ENCODE measurements at places on chromosomes 13 and 19.

GRCh38 chr13:41944635-41945397 lies 16.1 kb downstream of the VWA8 start:
- DNase-seq: no peak

DNA sequence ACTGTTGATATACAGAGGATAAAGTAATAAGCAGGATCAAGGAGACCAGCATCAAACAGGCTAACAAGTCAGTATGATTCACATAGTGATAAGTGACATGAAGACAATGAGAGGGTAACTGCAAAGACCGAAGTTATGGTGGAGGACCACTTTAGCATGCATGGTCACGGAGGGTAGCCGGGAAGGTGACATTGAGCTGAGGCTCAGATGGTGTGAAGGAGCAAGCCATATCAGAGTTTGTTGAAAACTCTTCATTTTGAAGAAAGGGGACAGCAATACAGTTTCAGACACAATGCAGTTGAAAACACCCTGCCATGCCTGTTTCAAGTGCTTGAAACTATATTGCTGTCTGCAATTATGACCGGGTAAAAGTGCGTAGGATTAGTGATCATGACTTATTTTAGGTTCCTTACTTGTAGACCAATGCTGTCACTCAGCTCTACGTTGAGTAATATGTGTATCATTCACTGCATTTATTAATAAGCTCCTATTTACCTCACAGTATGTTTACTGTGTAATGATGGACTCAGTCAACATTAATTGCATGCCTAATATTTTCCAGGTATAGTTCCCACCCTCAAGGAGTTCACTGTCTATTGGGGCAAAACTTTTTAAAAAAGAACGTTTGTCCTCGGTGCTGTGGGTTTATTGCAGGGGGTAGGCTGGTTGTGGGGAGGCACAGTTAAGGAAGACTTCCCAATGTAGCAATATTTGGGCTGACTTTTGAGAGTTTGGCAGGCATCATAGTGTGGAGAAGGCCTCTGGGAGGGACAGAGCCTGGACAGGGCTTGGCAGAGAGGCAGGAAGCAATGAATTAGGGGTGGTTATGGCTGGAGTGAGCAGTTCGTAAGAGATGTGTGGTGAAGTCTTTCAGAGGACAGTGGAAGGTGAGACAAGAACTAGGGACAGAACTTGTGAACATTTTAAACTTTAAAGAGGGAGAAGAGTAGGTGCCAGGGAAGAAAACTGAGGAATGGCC lies 3.2 kb downstream of the UBAC2 start:
- no peak for DNase-seq

GRCh38 chr13:111058796-111059506 lies 56.2 kb upstream of the ARHGEF7 start:
- no peak for DNase-seq

GRCh38 chr19:55071129-55071502 lies 4.6 kb upstream of the EPS8L1 start:
- DNase-seq: peak; percentile 90

DNA sequence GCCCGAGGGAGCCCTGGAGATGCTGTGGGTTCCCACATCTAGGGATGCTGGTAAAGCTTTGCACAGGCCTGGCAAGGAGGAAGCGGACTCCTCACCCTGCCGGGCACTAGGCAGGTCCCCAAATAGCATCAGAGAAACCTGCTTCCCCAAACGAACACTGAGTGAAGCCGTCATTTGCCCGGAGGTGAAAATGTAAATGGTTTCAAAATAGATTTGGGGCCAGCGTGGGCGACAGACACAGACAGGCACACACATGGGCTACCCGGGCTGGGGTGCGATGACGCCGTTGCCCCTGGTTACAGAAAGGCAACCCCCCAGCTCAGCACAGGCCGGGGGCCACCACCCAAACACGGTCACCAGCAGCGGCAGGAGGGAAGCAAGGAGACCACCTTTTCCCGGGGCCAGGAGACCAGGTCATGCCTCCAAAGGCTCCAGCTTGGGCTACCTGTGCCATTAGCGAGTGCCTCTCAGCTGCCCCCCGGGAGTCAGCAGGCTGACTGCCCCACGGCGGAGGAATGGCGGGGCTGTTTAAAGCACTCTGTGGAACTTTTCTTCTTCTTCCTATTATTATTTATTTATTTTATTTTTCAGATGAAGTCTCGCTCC lies 47.5 kb upstream of the NDUFS7 start:
- DNase-seq: no peak

DNA sequence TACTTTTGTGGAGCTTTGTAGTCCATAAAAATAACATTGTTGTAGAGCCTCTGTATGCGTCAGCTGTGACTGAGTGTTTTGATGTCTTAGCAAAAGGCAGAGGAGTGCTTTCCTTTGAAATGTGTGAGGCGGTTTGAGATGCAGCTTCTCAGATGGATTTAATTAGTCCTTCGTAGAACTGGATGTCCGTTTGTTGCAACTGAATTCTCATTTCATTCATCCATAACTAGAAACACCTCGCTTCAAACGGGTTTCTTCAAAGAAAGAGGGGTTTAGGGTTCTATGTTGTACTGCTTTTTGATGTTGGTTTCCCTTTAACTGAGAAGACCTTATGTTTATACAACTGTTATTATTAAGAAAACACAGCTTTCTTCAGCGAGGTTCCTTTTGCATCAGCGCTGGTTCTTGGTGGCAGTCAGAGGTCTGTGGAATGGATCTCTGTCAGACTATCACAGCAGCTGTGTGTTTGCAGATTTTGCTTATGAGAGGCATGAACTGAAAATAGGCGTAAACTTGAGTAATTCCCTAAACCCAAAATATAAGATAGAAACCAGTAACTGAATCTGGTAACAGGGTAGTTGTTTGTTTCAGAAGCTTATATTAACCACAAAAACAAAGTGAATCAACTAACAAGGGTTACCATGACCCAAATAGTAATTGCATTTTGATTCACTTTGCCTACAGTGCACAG lies 194.4 kb downstream of the GGACT start:
- DNase-seq: peak; percentile 50

GRCh38 chr19:51440846-51441409 lies 17.3 kb downstream of the SIGLEC8 start:
- no peak for DNase-seq

DNA sequence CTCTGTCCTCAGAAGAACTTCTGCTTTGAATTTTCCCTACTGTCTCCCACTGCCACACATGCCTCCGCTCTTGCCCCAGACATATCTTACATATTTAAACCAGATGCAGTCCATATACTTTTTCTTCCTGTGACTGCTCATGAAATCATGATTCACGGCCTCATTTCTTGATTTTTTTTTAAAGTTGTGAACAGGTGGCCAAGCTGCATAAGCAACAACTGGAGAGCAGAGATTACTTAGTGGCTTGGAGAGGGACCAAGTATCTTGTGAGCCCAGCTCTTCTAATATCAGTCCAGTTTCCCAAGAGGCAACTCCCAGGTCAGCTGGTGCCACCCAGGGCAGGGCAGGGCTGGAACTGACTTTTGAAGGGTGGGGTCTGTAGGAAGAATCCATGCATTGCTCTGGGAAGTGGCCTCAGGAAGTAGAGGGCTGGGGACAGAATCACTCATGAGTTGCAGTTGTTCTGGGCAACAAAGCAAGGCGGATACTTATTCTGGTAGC lies 152.4 kb downstream of the LMO7 start:
- no peak for DNase-seq

- DNase-seq: no peak
These were observed 35.2 kb downstream of the ADPRHL1 start for GRCh38 chr13:113417836-113418721.

- DNase-seq: no peak
These were observed 1.0 kb upstream of the SLC17A7 start for GRCh38 chr19:49442354-49442753.

GRCh38 chr19:8342684-8343482 lies at the start of gene KANK3:
Gene KANK3, minus strand, starts transcription at chr19:8343262. Its CDS starts 5,434 bp downstream, at chr19:8337828.
- DNase-seq: no peak

DNA sequence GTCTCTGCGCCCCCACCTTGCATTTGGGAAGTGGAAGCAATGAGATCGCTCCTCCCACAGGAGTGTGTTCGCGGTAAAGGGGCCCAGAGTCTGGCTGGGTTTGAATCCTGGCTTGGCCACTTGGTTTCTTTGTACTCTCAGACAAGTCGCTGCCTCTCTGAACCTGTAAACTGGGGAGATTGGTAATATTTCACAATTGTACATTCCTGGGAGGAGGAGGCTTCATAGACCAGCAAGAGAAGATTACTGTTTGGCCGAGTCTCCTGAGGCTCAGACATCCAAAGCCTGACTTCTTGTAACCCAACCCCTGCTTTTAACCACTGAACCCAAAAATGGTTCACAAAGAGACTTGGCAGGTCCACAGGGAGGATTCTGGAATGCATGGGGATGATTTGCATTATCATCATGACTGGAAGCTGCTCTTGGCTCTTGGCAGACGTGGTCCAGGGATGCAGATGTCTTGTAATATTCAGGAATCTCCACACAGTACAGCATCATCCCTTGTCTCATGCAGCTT lies 13.6 kb upstream of the STRN4 start:
- no peak for DNase-seq

DNA sequence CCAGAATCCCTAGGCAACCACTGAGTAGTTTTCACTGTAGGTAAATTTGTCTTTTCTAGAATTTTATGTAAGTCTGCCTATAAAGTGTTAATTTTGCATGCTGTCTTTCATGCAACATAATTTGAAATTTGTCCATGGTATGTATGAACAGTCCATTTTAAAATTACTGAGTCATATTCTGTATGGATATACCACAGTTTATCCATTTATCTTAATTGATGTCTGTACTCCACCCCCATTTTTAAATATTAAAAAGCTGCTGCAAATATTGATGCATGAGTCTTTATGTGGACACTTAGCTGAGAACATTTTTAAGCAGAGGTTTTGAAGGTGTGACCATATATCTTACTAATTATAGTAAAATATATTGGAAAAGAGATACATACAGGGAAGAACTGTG lies 9.0 kb downstream of the ZNF134 start:
- DNase-seq: no peak

DNA sequence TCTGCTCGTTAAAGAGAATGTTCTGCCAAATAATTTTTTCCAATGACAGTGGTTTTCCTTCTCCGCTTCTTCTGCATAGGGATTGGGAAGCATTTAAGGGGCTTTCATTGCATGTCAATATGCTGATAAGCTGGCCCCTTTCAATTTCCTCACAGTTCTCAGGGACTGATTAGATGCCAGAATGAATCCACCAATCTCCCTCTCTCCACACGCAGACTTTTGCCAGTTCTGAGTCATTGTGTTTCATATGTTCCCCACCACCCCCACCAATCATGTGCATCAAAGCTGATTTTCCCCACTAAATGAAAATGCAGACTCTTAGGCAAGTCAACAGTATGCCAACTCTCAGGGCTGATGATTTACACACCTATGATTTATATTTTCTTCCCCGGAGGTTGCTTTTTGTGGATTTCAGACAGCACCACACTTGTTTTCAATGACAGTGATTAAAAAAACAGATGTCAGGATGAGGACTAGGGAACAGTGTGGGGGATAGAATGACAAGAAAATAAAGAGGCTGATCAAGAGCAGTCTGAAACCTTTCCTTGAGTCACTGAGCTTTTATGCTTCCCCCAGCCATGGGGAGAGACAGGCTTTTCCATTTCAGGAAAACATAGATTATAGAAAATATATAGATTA lies 47.9 kb upstream of the C13orf42 start:
- DNase-seq: no peak

- DNase-seq: no peak
These were observed 1194.0 kb downstream of the PCDH9 start for GRCh38 chr13:66036024-66036614.

DNA sequence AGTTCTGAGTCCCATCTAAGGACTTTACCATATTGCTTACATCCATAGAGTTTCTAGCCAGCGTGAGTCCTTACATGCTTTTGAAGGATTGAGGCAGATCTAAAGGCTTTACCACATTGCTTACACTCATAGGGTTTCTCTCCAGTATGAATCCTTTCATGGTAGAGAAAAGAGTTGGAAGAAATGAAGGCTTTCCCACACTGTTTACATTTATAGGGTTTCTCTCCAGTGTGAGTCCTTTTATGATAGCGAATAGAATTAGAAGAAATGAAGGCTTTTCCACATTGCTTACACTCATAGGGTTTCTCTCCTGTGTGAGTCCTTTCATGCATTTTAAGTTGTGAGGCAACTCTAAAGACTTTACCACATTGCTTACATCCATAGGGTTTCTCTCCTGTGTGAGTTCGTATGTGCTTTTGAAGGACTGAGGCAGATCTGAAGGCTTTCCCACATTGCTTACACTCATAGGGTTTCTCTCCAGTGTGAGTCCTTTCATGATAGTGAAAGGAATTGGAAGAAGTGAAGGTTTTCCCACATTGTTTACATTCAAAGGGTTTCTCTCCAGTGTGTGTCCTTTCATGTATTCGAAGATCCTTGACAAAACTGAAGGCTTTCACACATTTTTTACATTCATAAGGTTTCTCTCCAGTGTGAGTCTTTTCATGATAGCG lies 8.4 kb upstream of the ZNF433 start:
- no peak for DNase-seq

- DNase-seq: no peak
These were observed 37.9 kb downstream of the ARHGAP35 start for GRCh38 chr19:46898731-46899130.

- no peak for DNase-seq
These were observed 25.9 kb downstream of the RCN3 start for GRCh38 chr19:49553451-49554271.

- no peak for DNase-seq
These were observed 62.9 kb downstream of the DCT start for GRCh38 chr13:94416454-94417080.

DNA sequence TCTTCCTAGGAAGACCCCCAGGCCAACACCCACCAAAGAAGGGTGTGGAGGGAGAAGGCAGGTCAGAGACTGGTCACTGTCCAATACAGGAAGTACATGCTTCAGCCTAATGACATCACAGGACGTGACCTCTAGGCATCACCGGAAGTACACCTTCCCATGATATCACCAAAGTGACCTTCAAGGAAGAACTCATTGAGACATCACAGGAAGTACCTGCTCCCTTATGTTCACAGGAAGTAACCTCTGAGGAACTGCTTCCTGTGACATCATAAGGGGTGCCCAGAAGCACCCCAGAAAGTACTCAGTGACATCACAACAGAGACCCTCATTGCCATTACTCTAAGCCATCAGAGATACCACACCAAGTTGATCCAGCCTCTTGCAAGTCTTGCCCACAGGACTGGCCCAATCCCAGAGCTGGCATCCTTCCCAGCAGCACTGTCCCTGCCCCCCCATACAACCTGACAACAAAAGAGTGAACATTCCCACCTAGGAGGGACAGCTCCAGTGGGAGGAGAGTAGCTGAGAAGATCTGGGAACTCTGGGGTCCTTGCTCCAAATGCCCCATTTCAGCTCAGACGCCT lies 24.2 kb upstream of the NANOS2 start:
- no peak for DNase-seq

DNA sequence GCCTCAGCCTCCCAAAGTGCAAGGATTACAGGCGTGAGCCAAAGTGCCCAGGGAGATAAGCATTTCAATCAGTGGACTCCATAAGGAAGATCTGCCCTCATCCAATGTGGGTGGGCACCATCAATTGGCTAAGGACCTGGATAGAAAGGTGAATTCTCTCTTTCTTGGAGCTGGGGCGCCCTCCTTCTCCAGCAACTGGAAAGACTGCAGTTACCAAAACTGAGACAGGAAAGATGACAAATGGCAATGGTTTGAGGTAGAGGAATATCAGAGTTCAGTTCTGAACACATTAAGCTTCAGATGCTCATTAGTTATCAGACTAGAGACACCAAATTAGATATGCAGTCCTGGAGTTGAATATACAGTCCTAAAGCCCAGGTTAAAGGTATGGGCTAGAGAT lies 10.5 kb upstream of the ELF1 start:
- DNase-seq: no peak

GRCh38 chr13:76438050-76438449 lies 448.2 kb downstream of the KCTD12 start:
- DNase-seq: no peak
